ENCODE measurements at places on chromosomes 4 and X. TPM values are rescaled to one million over a fixed set of nuclear protein-coding genes. Genes with fewer than 3 reads are reported as not detected.

Gene PNCK
- not detected for total RNA-seq

Gene PNMA5
- not detected for total RNA-seq

Gene NDST3
- total RNA-seq, result not detected

Gene AKAP14
- not detected for total RNA-seq

Gene WAS
- 95.2 TPM for total RNA-seq

Gene ATP1B4
- total RNA-seq, result not detected

Gene USP17L25
- not detected for total RNA-seq

Measured in activated CD4-positive, alpha-beta memory T cell treated with anti-CD3 and anti-CD28 coated beads for 36 hours (primary cell).